ENCODE measurements at places on chromosomes 3 and 15. TPM values are rescaled to one million over a fixed set of nuclear protein-coding genes. Genes with fewer than 3 reads are reported as not detected.

Gene TYRO3
- 0.24 TPM for total RNA-seq

Gene MAGEL2
- not detected for total RNA-seq

Gene TIMP4
- total RNA-seq, result not detected

Gene KPNA1
- total RNA-seq, result 45.0 TPM

Gene MST1
- 8.6 TPM for total RNA-seq

Gene OIP5
- not detected for total RNA-seq

Gene CHRD
- not detected for total RNA-seq

Gene ST8SIA2
- total RNA-seq, result not detected

Gene IL1RAP
- 9.4 TPM for total RNA-seq

Gene SLC24A5
- total RNA-seq, result not detected

Gene ARGFX
- total RNA-seq, result not detected

Gene CCR2
- 0.67 TPM for total RNA-seq

Gene MESP2
- not detected for total RNA-seq

Gene CACNA1D
- total RNA-seq, result not detected

Gene LEKR1
- total RNA-seq, result 1.5 TPM

Gene KNL1
- 0.83 TPM for total RNA-seq

Gene HIGD2B
- 0.27 TPM for total RNA-seq

Gene GOLGA8T
- 0.19 TPM for total RNA-seq

Gene RHOV
- total RNA-seq, result 0.25 TPM

Gene GOLGA6B
- total RNA-seq, result not detected

Gene RYR3
- not detected for total RNA-seq

Gene ZIC1
- not detected for total RNA-seq

Gene NDN
- total RNA-seq, result not detected

Gene PDZRN3
- total RNA-seq, result not detected

Gene LRRC2
- total RNA-seq, result 0.33 TPM

Gene CCR5
- 6.7 TPM for total RNA-seq

Gene SLC9C1
- not detected for total RNA-seq

Gene HPS3
- 5.8 TPM for total RNA-seq

Gene SOX14
- total RNA-seq, result not detected

Gene CTXND1
- not detected for total RNA-seq

Gene CTSH
- total RNA-seq, result 3.7 TPM

Gene DUOXA2
- total RNA-seq, result not detected

Gene PIF1
- total RNA-seq, result 0.76 TPM

Measured in CD8-positive, alpha-beta T cell (primary cell).